ENCODE measurements at places on chromosomes 16 and 17. TPM values are rescaled to one million over a fixed set of nuclear protein-coding genes. Genes with fewer than 3 reads are reported as not detected.

DNA sequence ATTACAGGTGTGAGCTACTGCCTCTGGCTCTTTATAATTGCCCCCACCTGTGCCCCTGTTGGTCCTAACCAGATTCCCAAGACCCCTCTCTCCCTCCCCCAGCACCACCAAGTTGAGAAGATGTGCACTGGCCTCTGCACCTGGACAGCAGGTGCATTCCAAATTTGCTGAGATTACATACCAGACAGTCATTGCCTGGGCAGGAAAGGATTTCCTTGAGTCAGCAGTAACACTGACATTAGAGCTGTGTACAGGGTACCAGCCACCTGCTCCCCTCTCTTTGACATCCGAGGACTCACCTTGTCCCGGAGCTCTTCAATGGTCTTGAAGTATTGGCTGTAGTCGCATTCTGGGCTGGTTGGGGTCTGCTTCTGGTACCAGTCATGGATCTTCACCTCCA is 659 bp downstream of the KRT15 start:
- DNase-seq: no peak

GRCh38 chr17:65694601-65695000 is 133.2 kb upstream of the AXIN2 start:
- no peak for DNase-seq

The PRR29 gene
- 0.14 TPM for total RNA-seq

GRCh38 chr17:72430611-72431432 is 310.0 kb downstream of the SOX9 start:
- DNase-seq: no peak

- DNase-seq: no peak
Observed at GRCh38 chr17:82527898-82528297, 8.4 kb downstream of the FOXK2 start.

All from epithelial cell of proximal tubule (primary cell).